Hippocampal formation (tissue), 2 donors: ENCODE measurements at places on chromosomes 6 and 20.

GRCh38 chr6:90190752-90191395 lies 105.8 kb downstream of the BACH2 start:
- DNase-seq = no peak

- DNase-seq = peak; percentile 62
Measured at GRCh38 chr20:1830240-1830639, 65.0 kb upstream of the SIRPA start.

- peak; percentile 17 for DNase-seq
Measured at GRCh38 chr6:142714951-142715785, 229.8 kb downstream of the HIVEP2 start.

DNA sequence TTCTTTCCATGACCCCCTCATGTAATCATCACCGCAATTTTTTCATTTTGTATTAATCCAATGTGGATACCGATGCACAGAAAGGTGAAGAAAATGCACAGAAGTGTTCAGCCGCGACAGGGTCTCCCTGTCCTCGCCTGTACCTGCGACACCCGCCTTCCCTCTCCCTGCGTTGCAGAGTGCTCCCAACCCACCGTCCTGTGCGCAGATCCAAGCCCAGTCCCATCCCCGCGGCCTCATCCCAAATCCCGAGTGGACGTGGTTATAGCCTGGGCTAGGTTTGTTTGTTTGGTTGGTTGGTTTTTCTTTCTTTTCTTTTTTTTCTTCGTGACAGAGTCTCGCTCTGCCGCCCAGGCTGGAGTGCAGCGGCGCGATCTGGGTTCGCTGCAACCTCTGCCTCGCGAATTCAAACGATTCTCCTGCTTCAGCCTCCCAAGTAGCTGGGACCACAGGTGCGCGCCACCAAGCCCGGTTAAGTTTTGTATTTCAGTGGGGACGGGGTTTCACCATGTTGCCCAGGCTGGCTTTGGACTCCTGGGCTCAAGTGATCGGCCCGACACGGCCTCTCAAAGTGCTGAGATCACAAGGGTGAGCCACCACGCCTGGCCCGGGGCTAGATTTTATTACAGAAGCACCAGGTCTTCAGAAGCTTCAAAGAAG lies 536 bp upstream of the RAET1G start:
- DNase-seq = no peak

GRCh38 chr20:64133951-64134407 lies 26.6 kb upstream of the NPBWR2 start:
- no peak for DNase-seq

- no peak for DNase-seq
Measured at GRCh38 chr6:24931296-24931695, 4.5 kb downstream of the RIPOR2 start.

GRCh38 chr20:53408691-53409446 lies 184.8 kb downstream of the ZNF217 start:
- DNase-seq = no peak

GRCh38 chr20:50068041-50068651 lies 44.8 kb downstream of the UBE2V1 start:
- DNase-seq = no peak

GRCh38 chr6:106373502-106374239 lies 13.2 kb downstream of the CRYBG1 start:
- DNase-seq = no peak

DNA sequence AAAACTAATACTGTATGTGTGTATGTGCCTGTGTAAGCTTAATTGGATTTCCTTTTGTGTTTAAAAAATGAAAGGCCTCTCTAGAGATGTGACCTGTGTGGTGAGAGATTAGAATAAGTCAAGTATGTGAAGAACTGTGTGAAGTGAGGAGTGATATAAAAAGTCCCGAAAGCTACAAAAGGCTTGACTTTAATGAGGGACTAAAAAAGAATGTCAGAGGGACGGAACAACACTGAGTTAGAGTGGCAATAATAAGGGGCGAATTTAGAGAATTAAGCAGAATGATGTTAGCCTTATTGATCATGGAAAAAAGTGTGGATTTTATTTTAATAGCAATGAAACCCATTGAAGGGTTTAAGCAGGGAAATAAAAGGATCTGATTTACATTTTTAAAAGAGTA lies 1281.2 kb upstream of the ADGRB3 start:
- DNase-seq = no peak

- DNase-seq = no peak
Measured at GRCh38 chr20:8515810-8516435, 383.9 kb downstream of the PLCB1 start.

DNA sequence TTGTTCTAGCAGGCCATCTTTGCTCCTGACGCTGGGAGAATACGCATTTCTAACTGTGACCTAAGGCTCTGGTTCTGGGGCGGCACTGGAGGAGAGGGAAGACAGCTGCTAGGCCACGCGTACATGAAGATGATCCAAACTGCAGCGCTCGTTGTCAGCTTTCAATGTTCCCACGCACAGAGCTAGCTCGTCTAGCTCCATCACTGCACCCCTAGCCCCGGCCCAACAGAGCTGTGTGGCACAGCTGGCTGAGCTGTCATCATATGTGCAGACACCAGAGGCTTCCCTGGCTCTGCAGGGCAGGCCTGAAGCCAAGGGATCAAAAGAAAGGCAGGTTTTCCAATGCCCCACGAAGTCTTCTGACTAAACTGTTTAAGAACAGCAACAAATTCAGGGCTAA lies 124.7 kb downstream of the IRF4 start:
- DNase-seq = no peak

GRCh38 chr6:55557146-55557545 lies 21.8 kb downstream of the HMGCLL1 start:
- DNase-seq = no peak

GRCh38 chr20:7449269-7449668 lies 491.0 kb downstream of the HAO1 start:
- no peak for DNase-seq

DNA sequence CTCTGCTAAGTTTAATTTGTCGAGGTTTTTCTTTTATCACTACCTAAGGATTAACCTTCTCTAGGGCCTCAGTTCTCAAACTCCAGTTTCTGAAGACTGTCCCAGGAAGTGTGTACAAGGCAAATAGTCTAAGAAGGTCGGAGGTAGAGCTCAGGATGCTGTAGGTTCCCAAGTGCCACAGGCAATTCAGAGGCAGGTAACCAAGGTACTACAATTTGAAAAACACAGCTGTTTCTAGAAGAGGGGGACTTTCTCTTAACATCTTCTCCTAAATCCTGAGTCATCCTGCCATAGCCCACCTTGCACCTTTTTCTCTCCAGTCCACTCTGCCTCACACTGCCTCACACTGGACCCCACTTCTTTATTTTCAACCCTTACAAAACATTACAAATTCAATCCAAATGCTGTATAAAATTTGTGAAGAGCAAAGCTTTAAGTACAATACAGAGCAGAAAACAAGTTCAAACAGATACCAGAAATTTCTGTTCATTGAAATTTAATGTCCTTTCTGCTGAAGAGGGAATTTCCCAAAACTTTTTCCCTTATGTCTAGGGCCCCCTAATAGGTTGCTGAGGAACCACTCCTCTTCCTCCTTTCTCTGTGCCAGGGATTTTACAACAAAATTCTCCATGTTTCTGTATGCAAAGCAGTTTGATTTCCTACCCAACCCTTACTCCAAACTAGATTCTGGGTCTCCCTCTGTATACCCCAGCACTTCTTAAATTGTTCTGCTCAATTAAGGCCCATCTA lies 43.0 kb downstream of the FRK start:
- no peak for DNase-seq

GRCh38 chr6:165484178-165484889 lies 174.9 kb upstream of the C6orf118 start:
- no peak for DNase-seq

- DNase-seq = no peak
Measured at GRCh38 chr6:112155886-112156285, 68.5 kb downstream of the FAM229B start.

DNA sequence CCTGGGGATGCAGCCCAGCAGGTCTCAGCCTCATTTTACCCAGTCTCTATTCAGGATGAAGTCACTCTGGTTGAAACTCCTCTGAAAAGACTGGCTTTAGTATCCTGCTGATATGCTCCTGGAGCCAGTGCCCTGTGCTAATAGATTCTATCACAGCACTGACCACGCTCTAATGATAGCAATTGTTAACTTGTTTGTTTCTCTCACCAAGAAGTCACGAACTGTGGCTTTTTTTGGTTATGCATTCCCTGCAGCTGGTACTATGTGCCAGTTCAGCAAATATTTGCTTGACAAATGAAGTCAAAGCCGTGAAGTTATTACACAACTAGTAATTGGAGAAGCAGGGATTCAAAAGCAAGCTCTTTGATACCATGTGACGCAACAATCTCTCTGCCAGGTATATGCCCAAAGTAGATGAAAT lies 754.6 kb downstream of the KIF16B start:
- DNase-seq = no peak

DNA sequence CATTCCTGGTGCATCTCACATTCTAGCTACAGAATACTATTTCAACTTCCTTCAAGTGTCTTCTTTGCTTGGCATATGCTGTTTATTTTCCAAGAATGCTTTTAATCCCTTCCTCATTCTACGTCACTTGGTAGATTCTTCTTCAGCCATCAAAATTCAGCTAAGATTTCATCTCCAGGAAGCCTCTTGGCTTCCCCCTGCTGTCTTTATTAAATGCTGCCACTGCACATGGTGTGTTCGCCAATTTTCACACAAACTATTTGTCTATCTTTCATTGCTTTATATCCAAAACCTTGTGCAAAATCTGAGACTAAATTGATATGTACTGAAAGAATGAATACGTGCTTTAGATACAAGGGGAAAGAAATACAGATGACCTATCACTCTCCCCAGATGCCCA lies 253.0 kb downstream of the RFPL4B start:
- no peak for DNase-seq

DNA sequence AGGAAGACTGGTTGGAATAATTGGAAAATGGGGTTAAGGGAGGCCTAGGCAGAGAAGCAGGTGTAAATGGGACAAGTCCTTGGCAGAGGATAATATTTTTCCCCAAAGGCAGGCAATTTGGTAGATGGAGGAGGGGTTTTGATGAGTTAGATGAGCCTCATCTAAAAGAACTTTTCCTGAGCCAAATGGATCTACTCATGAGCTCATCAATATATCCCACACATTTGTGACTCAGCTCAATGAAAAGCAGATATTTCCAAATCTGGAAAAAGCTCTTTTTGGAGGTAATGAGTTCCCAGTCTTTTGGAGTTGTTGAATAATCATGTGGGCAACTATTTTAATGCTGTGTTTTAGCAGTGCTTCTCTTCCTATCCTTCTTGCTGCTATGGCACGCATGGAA lies 685.5 kb upstream of the CITED2 start:
- no peak for DNase-seq

DNA sequence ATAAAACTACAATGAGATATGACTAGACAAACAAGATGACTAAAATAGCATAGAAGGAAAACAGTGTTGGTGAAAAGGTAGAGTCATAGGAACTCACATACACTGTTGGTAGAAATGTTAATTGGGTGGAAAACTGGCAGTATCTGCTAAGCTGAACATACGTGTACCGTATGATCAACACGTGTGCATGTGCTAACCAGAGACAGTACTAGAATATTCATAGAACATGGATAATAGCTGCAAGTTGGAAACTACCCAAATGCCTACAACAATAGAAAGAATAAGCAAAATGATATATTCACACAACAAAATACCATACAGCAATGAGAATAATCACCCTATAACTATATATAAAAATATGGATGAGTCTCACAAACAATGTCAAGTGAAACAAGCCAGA lies 184.0 kb downstream of the IBTK start:
- DNase-seq = no peak

GRCh38 chr20:53244711-53245110 lies 272.6 kb downstream of the TSHZ2 start:
- DNase-seq = no peak

DNA sequence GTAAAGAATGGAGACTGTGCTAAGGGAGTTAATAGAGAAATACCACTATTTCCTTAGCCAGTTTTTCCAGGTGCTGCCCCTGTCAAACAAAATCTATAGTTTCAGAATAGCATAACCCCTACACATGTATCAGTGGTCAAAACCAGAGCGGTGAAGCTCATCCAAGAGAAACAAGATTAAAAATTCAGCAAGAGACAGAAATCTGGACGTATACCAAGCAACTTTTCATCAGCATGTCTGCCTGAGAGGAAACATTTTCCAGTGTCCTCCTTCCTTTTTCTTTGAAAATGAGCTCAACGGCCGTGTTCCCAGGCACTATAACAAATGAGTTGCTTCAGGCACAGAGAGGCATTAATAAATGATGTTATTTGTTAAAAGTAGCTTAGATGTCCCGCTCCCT lies 416.5 kb downstream of the BCKDHB start:
- DNase-seq = no peak

DNA sequence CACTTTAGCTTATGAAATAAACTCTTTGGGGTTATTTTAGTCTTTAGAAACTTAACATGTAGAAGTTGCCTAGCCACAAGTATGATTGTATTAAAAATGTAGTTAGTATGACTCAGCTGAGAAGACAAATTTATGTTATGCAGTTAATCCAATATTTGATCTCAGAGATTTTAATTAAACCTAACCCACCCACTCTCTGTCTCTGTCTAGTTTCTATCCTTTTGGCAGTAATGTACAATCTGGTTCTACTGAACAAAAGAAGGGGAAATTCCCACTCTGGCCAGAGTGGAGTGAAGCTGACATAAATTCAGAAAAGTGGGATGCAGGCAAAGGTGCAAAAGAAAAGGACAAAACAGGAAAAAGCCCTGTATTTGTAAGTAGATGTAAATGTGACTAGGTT lies 36.4 kb downstream of the ADGB start:
- no peak for DNase-seq

DNA sequence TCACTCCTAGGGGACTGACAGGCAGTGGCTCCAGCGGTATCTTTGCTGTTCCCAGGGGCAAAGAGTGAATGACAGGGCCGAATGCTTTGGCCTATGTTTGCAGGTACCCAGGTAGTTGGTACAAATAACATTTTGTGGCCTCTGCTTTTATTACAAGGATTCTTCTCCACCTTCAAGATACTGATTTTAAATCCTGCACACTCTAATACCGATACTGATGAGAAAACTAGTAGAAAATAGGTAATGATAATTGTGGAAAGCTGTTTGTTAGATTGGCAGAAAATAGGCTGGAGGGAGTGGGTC lies 772 bp downstream of the HINT3 start:
- DNase-seq = no peak

- DNase-seq = no peak
Measured at GRCh38 chr6:90144928-90145555, 151.6 kb downstream of the BACH2 start.

GRCh38 chr6:87102151-87102621 lies 7.3 kb upstream of the CGA start:
- DNase-seq = no peak

- DNase-seq = peak; percentile 9
Measured at GRCh38 chr6:108948181-108948661, 100.0 kb downstream of the ARMC2 start.

DNA sequence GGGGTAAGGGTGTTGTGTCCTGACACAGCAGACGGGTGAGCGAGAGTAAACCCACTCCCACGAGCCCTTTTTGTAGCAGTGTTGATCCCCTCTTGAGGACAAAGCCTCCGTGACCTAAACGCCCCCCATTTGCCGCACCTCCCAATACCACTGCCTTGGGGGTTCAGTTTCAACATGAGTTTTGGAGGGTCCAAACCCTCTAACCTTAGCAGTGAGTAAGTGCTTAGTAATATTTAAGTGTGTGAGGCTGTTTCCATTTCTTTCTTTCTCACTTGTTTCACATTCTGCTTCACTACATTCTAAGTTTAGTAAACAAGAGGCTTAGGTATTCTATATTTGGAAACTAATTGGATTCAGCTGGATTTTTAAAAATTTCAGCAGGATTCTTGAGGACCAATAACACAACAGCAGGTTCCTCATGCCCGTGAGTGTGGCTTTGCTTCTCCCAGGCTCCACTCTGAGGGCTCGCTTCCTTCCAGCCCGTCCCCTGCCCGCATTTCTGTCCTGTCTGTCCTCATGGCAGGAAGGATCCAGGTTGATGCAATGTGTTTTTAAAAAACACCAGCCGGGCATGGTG lies 41.2 kb downstream of the SNX9 start:
- DNase-seq = no peak
